ENCODE measurements at places on chromosomes 1 and 21. TPM values are rescaled to one million over a fixed set of nuclear protein-coding genes. Genes with fewer than 3 reads are reported as not detected.
A peak's percentile ranks its signal among the peaks of the same experiment; 100 is the strongest.

The AKNAD1 gene
- not detected for total RNA-seq

The PYHIN1 gene
- total RNA-seq = 0.51 TPM

The IFI44L gene
- 7.4 TPM for total RNA-seq

- peak; percentile 38 for DNase-seq
- no peaks in the 10 kb centered on the region for H3K27me3 ChIP-seq
- peak overlapping the region; percentile 65 for H3K4me3 ChIP-seq
- no peaks in the 10 kb centered on the region for H3K36me3 ChIP-seq
- peak overlapping the region; percentile 94 for H3K27ac ChIP-seq
Observed at GRCh38 chr1:19800076-19800804, 524 bp upstream of the TMCO4 start.

DNA sequence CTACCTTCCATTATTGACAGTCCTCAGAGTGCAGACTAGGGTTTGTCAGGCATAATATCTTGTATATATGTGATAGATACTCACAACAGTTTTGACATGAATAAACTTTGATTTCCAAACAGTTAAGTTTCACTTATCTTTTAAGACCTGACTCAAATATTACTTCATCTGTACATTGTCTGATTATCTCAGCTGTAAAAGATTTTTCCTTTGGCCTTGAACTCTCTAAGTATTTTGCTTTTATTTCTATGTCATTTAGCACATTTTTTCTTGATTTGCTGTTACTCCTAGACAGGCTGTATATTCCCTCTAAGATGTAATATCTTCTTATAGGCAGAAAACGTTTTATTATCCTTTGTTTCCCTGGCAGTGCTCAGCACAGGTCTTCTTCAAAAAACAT is 65.6 kb upstream of the DMRTA2 start:
- no peak for DNase-seq
- H3K27ac ChIP-seq = no peak overlapping the region
- no peaks in the 10 kb centered on the region for H3K36me3 ChIP-seq
- no peaks in the 10 kb centered on the region for H3K27me3 ChIP-seq
- no peaks in the 10 kb centered on the region for H3K4me1 ChIP-seq

All from prostate gland (tissue), 2 donors.